ENCODE measurements at places on chromosomes 2 and 18.

DNA sequence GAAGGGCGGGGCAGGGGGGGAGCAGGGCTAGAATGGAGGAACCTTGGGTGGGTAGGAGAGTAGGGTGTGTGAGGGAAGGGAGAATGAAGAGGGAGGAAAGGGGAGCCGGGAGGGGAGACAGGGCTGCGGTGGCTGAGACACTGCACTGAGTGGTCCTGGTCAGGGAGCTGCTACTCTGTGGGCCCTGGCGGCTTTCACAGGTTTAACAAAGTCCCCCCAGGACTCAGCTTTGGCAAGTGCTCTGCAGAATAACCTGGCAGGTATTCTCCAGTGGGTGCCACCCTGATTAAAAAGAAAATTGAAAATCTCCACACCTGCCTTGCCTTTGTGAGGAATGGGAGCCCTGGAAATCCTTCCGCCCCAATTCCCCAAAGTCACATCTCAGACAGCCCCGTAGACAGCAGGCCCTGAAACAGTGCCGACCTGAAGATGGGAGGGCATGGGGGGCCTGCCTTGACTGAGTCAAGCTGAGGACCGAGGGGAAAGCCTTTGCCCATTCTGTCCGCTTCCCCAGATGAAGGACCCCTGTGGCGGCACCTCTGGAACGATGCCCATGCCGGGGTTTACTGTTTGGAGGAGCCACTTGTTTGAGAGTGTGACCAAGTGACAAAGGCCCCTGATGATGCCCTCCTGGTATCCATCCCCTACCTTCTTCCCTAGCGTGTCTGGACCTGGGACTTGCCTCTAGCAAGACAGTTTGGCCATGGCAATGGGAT is 43.6 kb upstream of the OTOS start:
- no peak for DNase-seq

GRCh38 chr2:12463189-12463588 is 253.5 kb upstream of the TRIB2 start:
- no peak for DNase-seq

DNA sequence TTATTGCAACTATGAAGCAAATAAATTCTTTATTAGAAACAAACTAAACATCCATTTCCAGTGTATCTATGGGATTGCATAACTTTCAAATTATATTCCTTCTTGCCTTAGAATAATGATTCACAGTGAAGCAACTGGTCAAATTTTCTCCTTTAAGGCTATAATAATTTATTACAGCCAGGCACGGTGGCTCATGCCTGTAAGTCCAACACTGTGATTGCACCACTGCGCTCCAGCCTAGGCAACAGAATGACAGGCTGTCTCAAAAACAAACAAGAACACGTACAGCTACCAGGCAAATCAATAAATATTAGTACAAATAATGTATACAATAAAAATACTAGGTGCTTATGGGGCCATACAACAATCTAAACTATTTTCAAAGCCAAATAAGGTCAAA is 1416.2 kb downstream of the LRP1B start:
- DNase-seq: no peak

DNA sequence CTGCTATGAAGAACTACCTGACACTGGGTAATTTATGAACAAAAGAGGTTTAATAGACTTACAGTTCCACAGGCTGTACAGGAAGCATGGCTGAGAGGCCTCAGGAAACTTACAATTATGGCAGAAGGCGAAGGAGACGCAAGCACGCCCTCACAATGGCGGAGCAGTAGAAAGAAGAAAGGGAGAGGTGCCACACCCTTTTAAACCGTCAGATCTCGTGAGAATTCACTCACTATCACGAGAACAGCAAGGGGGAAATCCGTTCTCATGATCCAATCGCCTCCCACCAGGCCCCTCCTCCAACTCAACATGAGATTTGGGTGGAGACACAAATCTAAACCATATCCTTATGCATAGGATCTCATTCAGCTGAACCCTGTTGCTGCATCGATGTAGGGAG is 84.6 kb upstream of the ZNF532 start:
- DNase-seq: no peak

- no peak for DNase-seq
Observed at GRCh38 chr2:203909974-203910373, 26.6 kb upstream of the ICOS start.

DNA sequence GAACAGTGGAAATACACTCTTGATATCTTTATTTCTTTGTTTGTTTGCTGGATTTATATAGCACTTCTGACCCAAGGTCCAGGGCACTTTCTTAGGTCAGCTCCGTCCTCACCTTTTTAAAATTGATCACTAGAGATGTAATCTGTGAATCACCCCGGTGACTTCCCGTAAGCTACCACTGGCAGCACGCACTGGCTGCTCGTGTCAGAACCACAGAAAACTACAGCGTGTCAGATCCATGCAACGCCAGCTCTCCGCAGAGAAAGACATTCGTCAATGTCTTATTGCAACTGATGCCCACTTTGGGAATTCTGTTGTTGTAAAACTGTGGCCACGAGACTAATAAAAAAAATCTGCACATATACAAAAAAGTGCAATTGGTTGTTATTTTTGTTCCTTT is 779.4 kb upstream of the ZEB2 start:
- no peak for DNase-seq

DNA sequence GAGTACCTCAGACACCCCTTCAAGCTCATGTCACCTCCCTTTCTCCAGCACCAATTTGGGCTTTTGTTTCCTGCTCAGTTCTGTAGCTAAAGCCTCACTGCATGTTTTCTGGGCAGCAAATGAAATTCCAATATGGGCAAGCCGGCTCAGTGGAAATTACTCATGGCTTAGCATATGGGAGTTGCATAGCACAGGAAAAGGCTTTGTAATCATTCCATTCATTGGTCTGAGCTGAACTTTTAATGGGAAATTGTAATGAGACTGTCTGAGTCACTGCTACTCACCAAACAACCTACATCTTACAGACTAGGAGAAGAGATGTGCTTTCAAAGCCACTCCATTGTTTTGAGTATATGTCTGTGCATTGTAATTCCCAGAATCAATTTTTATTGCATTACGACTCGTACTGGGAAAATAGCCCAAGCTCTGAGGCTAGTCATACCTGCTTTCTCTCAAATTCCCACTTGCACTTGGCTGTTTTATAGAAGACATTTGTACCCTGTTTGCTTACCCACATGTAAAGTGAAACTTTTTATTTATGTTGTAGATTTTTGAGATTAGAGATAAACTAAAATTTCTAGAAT is 139.5 kb upstream of the LRATD1 start:
- DNase-seq: no peak

- no peak for DNase-seq
Observed at GRCh38 chr2:7098816-7099215, 181.6 kb downstream of the RNF144A start.

- no peak for DNase-seq
Observed at GRCh38 chr2:226978300-226978699, 142.4 kb downstream of the RHBDD1 start.

DNA sequence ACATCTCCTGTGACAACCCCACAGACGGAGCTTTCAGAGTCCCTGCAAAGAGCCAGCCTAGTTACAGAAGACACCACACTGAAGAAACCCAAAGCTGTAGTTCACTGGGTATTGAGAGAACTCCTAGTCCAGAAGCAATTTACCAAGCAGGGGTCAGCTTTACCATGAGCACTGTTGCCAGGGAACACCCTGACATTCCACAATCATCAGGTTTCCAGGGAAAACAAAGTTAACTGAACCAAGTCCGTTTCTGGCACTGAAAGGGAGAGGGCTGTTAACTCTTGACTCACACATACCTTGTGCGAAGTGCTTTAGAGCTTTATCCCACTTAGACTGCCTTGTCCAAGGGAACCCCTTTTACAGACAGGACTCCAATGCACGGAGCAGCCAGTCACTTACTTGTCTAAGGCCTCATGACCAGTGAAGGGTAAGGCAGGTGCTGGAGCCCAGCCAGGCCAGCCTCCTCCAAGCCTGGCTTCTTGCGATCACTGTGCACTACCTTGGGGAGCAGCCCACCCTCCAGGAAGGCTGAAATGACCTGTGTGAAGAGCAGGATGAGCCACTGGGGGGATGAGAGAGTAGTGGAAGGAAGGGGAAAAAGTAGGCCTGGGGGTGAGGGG is 53.9 kb downstream of the REEP1 start:
- no peak for DNase-seq

- DNase-seq: no peak
Observed at GRCh38 chr18:24651434-24651833, 191.0 kb downstream of the HRH4 start.

DNA sequence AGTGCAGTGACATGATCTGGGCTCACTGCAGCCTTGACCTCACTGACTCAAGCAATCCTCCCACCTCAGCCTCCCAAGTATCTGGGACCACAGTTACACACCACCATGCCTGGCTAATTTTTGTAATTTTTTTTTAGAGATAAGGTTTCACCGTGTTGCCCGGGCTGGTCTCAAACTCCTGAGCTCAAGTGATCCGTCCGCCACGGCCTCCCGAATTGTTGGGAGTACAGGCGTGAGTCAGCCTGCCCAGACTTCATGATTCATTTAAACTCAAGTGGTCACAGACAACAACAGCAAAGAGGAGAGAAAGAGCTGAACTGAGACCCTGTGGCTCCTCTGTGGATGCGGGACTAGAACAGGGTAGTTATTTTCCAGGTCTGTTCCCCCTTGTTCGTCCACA is 83.0 kb downstream of the TSHZ1 start:
- no peak for DNase-seq

DNA sequence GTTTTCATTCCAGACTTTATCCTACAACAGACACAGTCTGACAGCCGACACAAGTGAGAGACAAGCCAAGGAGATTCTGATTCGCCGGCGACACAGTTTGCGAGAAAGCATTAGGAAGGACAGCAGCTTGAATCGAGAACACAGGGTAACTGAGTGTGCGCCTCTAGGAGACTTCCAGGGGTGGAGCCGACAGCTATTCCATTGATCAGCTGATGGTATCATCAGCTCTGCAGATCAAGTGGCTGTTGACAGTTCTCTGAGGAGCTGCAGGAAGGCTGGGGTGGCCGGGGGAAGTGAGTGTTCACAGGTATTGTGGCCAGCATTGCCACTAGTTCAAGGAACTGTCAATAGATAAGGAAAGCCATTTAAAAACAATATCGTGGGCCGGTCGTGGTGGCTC is 57.3 kb upstream of the TMEM182 start:
- no peak for DNase-seq

DNA sequence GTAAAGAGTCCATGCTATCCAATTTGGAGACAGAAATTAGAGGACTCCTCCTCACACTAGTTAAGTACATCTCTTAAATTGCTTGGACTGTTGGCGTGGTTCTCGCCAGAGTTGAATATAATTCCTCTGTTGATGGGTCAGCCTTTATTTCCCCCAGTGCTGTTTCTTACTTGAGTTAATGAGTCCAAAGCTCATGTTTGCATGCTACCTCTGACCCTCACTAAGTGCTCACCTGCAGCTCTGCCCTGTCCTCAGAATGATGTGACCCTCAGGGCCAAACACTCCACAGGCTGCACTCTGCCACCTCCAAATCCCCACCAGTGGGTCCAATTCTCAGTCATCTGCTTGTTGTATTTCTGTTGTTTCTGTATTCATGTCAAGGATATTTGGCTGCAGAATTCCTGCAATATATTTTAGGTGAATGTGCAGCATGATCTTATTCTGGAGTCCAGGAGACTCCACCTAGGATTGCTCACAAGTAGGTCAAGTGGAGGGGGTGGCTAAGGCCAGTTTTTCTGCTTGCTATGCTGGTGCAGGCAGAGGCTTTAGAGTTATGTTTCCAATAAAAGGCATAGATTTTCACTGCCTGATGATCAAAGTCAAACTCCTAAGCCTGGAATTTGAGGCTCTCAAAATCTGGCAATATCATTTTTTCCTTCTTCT is 37.8 kb downstream of the RDH14 start:
- DNase-seq: no peak

- no peak for DNase-seq
Observed at GRCh38 chr2:233952335-233952734, 35.2 kb downstream of the TRPM8 start.

DNA sequence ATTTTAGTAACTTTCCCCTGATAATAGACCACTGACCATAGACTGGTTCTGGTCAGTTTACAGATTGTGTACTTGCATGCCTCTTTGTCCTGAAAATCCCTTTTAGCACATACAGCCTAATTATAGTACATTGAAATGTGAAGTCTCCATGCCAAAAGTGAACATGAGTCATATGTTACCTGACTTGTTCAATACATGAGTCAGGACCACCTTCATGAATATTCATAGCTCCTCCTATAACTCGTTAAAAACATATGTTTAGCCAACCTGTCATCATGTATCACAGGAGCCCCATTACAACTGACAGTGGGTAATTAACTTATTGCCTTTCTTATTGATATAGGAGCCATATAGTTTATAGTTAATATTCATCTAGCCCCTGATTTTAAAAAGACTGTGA is 78.6 kb downstream of the SH3YL1 start:
- DNase-seq: no peak

GRCh38 chr2:168734199-168734760 is 68.2 kb upstream of the NOSTRIN start:
- DNase-seq: no peak

- no peak for DNase-seq
Observed at GRCh38 chr2:120675460-120676130, 60.1 kb upstream of the GLI2 start.

DNA sequence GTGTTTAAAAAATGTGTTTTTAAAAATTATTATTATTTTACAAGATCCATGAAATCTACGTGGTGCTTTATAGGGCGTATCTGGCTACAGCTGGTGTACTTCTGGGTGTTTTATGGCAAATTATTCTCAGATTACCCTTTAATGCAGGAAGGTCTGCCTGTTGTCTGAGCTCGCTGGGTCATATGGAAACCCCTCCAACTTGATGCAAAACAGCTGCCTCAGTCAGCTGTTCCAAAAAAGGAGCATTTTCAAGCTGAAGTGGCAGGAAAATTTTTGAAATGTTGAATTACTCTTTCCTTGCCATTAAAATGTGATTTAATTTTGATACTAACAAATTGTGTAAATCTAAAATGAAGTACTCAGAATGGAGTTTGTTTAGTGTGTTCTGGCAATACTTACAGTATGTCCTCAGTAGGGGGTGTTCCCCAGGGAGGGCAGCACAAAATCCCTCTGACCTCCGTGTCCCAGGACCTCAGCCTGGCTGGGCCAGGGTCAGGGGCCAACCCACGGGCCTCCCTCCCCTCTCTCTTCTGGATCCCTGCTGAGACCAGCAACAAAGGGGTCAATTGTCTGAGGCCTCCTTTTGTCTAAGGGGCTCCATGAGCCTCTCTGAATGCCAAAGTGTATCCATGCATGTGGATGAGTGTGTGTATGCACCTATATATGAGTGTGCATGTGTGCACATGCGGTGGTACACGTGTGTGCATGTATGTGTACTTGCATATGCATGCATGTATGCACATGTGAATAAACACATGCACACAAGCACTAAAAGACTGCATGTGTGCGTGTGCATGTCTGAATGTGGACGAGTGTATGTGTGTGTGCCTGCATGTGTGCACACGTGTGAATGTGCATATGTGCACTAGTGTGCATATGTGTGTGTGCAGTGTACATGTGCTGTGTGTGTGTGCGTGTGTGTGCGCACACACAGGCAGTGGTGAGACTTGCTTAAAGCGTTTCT is 105.4 kb downstream of the ACOXL start:
- DNase-seq: no peak

- no peak for DNase-seq
Observed at GRCh38 chr2:229719926-229720647, 5.7 kb upstream of the DNER start.

- no peak for DNase-seq
Observed at GRCh38 chr2:143640826-143641225, 511.6 kb downstream of the ARHGAP15 start.
